ENCODE measurements at places on chromosomes 6 and 20.
A peak's percentile ranks its signal among the peaks of the same experiment; 100 is the strongest.

DNA sequence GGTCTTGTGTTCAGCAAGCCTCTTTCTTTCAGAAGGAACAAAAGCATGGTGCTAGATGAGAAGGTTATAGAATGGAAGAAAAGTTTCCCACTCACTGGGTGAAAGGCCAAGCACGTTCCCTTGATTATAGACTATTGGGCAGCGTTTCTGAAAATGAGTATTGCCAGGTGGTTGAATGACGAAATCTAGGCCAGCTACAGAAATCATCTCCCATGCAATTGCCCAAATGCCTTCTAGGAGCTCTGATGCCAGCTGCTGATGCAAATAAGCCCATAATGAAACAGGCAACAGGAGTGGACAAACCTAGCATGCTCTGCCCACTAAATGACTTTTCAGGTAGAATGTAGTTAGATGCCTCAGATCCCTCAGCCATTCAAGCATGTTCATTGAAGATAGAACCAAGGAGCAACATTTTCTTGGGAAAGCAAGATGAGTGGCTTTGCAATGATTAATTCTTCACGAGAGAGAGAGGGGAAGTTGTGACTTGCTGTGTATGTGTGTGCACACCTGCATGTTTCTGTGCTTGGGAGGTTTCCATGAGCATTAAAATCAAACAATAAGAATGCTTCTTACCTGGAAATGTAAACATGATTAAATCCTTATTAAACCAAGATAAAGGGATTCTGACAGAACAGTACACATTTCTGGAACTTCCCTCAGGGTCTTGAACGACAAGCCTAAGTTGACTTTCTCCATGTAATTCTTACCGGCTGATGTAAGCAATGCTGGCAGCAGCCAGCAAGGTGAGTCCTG lies 43.6 kb downstream of the ADTRP start:
- DNase-seq: no peak

GRCh38 chr6:157706883-157707282 lies 116.2 kb upstream of the SNX9 start:
- no peak for DNase-seq

DNA sequence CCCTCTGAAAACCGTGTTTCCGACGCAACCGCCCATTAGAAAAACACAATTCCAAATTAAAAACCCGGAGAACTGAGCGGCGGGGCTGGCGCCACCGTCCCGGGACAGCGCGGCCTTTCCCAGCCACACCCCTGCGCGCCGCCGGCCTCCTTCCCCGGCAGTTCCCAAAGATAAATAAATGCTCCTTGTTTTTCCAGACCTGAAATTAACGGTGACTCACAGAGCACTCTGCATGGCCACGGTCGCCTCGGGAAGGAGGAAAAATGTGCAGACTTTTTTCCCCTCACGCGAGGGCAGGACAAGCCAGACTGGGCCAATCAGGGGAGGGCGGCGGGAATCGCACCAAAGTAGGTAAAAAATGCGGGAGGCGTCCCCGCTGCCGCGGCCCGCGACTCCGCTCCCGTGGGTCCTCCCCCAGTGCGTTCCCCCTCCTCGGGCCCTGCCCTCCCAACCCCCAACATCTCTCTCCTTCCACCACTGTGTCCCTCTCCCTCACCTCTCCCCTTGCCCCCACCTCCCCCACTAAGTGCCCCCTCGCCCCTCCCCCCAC lies 828 bp upstream of the DSTN start:
- DNase-seq: peak; percentile 41

DNA sequence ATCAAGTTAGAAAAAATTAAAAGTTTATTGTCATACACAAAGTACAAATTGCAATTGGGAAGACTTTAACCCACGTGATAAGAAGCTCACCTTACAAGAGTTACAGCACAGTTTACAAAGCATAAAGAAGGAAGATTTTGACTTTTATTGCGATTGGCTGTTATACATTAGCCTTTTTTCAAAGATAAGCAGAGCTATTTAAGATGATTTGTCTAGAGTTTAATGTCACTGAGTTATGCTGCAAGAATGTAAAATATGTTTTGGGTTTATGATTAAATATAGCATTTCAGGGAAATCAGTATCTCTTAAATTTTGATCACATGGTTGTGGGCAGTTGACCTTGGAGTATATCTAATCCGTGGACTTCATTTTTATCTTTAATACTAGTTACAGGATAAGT lies 664.2 kb upstream of the PTCHD4 start:
- DNase-seq: no peak

GRCh38 chr6:90495216-90495817 lies 91.6 kb downstream of the MAP3K7 start:
- DNase-seq: no peak

Measured in NCI-H1930 (cell line).